ENCODE measurements at places on chromosomes 4 and X. TPM values are rescaled to one million over a fixed set of nuclear protein-coding genes. Genes with fewer than 3 reads are reported as not detected.

DNA sequence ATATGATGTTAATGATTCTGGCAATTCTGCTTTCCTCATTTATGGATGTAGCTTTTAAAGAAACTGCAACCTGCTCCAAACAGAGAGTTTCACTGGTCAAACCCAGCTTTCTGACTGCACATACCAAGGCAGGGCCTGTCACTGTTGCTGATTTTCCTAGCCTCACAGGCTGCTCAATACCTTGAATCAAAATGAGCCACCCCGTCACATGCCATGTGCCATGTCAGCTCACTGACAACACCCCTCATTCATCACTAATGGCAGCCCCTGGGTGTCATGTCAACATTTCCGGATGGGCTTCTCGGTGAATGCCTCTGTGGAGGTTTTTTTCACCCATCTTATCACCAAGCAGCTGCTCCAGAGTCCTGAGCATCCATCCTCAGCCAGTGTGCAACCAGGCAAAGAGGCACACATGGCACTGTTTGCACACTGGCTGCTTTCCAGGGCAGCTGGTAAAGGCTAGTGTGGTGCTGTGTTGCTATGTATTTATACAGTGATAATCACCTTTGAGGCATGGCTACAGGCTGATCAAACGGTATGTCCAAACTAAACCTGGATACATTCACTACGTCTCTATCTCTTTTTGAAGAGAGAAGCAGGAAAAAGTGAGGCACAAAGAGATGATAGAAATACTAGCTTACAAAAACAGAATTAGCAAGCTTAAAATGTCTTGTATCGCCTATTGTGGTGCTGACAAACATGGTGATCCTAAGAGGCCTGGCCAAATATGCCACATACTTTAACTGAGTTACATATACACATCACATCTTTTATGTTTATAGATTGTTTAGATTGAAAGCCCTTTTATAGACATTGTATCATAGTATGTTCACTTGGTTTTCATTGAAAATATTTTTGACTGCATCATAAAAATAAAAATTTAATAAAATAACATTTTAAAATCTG, 94.6 kb upstream of the INPP4B start:
- no peak for DNase-seq
- no peaks in the 10 kb centered on the region for H3K4me1 ChIP-seq
- no peaks in the 10 kb centered on the region for H3K27me3 ChIP-seq

The ADH1C gene
- 0.33 TPM for total RNA-seq

DNA sequence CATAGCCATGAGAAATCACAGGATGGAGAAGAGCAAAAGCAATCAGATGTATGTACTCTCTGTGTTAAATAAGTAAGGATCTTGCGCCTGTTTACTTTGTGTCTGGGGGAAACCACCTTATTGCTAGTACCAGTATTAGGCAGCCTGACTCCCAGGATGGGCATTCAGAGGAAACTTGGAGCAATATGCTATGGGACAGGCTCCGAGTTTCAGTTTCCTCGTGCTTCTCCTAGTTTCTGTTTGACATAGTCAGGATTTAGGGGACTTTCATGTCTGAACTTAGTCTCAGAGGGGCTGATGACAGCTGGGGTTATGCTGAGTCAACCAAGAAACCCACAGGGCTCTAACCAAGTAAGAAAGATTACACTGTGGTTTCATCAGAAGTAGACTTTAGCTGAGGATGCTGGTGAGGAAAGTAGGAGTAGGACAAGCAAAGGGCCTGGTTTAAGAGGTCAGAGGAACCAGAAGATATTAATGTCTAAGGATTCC, 13.5 kb downstream of the NSUN7 start:
- no peaks in the 10 kb centered on the region for H3K4me1 ChIP-seq
- DNase-seq: peak; percentile 9
- H3K27ac ChIP-seq: no peak overlapping the region
- H3K36me3 ChIP-seq: no peaks in the 10 kb centered on the region
- no peaks in the 10 kb centered on the region for H3K27me3 ChIP-seq

DNA sequence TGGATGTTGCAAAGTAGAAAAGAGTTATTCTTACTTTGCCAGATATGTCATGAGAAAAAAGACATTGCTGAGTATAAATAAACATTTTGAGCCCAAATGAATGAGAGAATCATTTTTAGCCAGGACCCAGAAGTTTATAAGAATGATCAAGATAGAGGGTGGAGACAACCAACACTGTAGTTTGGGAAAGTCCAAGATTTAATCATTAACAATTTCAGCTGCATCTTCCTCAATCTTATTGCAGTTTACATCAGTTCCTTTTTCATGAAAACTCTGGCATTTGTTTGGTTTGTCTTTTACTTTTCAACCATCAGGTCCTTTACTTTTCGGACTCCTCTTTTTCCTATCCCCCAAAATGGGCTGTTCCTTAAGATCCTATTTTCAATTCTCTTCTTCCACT, 645.9 kb downstream of the ANKRD50 start:
- no peak for DNase-seq
- H3K27ac ChIP-seq: no peak overlapping the region
- no peaks in the 10 kb centered on the region for H3K27me3 ChIP-seq
- H3K4me1 ChIP-seq: no peaks in the 10 kb centered on the region
- no peak overlapping the region for H3K4me3 ChIP-seq

DNA sequence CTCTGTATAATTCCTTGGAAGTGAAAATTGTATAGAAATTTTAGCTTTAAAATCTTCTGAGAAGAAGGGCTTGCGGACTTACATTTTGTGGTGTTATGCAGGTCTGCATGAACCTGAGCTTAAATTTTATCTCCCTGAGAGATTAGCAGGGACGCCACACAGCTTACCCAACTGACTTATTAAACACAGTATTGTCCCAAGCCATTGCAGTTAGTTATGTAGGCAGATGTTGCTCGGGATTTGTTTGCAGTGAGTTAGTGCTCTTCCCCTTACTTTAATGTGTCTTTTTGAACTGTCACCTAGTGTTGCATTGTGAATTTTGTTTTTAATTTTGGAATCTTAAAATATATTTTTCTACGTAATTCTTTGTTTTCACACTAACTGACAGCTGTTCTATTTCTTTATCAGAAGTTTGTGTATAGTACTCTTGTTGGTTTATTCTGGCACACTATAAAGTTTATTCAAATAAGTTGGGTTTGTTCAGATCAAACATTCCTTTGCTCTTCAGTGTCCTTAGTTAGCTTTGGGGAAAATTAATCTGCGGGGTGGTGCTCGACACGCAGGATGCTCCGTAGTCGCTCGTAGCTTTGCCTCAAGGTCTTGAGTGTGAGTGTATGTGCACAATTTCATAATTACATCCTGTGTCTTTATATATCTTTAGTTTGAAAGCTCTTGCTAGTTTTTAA, 145.4 kb downstream of the STIM2 start:
- H3K27me3 ChIP-seq: no peaks in the 10 kb centered on the region
- peaks cover 15% of the 10 kb centered on the region for H3K36me3 ChIP-seq
- H3K4me1 ChIP-seq: no peaks in the 10 kb centered on the region

DNA sequence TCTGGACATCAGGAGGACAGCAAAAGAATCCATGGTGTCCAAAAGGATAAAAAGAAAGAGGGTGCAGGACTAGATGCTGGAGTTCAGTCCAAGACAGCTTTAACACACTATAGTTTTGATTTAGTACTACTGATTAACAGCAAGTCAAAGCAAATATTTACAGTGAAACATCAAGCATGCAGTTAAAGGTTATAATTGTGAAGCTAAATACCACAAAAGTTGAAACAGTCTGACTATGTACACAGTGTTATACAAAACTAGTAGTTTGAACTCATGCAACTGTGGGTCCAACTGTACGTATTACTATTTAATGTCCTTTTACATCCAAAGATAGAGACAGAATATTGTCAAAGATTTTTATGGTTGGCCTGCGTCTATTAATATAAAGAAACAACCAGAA, 57.6 kb downstream of the CHIC2 start:
- no peak overlapping the region for H3K27ac ChIP-seq
- H3K36me3 ChIP-seq: peaks cover 1% of the 10 kb centered on the region
- H3K4me1 ChIP-seq: no peaks in the 10 kb centered on the region
- H3K27me3 ChIP-seq: no peaks in the 10 kb centered on the region

The GLRA3 gene
- total RNA-seq: 0.05 TPM

DNA sequence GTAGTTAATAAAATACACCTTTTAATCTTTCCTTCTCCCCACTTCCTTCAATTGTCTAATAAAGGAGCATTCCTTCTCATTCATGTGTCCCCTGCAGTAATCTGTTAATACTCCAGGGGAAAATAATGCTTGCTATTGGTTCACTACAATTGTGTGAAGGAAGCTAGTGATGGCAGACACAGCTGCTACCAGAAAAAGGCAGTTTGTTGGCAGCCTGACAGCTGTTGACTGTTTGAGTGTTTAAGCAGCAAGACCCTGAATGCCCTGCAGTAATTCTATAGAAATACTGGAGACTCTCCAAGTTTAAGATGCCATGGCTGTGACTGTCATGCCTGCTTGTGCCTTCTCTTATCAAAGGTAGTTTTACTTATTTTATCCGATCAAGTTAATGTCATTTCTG, 359.5 kb downstream of the C4orf33 start:
- H3K27ac ChIP-seq: no peak overlapping the region
- no peaks in the 10 kb centered on the region for H3K27me3 ChIP-seq
- H3K36me3 ChIP-seq: no peaks in the 10 kb centered on the region
- no peak overlapping the region for H3K4me3 ChIP-seq
- no peak for DNase-seq

The LRP2BP gene
- total RNA-seq: 0.71 TPM

DNA sequence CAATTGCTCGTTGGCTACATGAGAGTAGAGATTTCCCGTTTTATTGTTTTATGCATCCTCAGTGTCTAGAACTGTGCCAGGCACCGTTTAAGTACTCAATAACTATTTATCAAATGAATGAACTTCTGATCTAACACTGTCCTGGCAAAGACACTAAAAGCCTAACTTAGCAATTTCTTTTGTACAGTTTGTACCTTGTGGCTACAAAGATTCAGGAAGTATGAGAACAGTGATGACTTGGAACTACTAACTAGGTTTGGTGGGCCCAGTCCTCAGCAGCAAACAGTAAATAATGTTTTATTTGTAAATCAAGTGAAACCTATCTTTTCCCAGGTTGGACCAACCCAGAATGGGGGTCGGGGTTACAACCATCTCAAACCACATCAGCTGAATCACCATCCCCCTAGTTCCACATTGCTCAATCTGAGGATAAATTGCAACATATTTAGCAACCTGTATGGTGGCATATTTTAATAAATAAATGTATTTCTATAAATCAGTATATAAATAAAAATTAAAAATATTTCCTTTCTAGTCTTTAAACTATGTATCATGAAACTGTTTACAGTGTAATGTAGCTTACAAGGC, 12.3 kb upstream of the SCRG1 start:
- H3K4me3 ChIP-seq: no peak overlapping the region
- no peak for DNase-seq
- H3K27me3 ChIP-seq: no peaks in the 10 kb centered on the region
- H3K4me1 ChIP-seq: no peaks in the 10 kb centered on the region
- H3K27ac ChIP-seq: no peak overlapping the region
- no peaks in the 10 kb centered on the region for H3K36me3 ChIP-seq

The TLL1 gene
- total RNA-seq: 0.24 TPM

DNA sequence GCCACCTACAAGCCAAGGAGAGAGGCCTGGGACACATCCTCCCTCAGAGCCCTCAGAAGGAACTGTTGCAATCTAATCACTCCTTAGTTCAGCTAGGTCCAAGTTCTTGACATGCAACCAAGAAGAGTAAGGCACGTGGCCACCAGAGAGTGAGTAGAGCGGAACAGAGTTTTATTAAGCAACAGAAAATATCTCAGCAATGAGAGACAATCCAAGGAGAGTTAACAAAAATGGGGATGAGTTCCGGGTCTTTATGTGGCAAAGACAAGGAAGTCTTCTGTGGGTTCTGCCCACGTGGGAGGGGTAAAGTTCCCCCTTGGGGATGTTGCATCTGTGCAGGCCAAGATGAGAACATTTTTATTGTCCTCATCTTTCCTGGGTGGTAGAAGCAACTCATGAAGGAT, 38.5 kb upstream of the PROM1 start:
- peaks cover 14% of the 10 kb centered on the region for H3K4me1 ChIP-seq
- no peak overlapping the region for H3K4me3 ChIP-seq
- no peaks in the 10 kb centered on the region for H3K27me3 ChIP-seq

DNA sequence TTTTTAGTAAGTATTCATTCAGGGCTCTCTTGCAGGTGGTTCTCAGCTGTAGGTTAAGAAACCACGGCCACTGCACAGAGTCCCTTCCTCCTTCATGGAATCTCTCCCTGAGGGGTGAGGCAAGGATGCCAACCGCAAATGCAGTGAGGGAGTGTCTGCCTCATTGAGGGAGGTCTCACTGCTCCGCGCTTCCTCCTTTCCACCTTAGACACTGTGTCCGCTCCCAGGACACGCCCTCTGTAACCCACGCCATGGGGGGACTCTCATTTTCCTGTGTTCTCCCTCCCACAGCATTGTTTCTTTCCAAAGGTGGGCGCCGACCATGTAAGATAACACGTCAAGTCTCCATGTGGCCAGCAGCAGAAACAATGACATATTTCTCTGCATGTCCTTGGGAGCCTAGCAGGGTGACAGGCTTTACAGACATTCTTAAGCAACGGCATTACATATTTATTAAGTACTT, 63.2 kb downstream of the SEPSECS start:
- H3K36me3 ChIP-seq: no peaks in the 10 kb centered on the region
- peaks cover 3% of the 10 kb centered on the region for H3K4me1 ChIP-seq
- H3K27me3 ChIP-seq: no peaks in the 10 kb centered on the region
- H3K4me3 ChIP-seq: no peak overlapping the region
- DNase-seq: no peak

All from thymus (tissue), 14 donors.